ENCODE measurements at places on chromosomes 7 and 10.
A peak's percentile ranks its signal among the peaks of the same experiment; 100 is the strongest.

DNA sequence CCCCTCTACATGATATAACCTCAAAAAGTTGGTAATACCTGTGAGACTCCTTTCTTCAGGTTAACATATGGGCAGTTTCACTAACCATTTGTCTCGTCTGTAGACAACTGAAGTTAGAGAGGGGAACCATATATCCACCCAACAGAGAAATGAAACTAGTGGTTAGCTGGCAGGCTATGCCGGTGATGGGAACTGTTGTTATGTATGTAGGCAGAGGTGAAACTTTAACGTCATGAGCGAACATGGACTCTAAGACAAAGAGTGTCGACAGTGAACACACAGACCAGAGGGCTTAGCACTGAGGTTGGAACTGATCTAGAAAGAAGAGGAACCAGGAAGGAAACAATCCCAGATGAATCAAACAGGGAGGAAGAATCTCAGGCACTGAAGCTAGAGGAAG, 112.4 kb downstream of the ELMO1 start:
- DNase-seq, result no peak

GRCh38 chr10:107341281-107341680, 176.8 kb upstream of the SORCS1 start:
- DNase-seq, result peak; percentile 38

DNA sequence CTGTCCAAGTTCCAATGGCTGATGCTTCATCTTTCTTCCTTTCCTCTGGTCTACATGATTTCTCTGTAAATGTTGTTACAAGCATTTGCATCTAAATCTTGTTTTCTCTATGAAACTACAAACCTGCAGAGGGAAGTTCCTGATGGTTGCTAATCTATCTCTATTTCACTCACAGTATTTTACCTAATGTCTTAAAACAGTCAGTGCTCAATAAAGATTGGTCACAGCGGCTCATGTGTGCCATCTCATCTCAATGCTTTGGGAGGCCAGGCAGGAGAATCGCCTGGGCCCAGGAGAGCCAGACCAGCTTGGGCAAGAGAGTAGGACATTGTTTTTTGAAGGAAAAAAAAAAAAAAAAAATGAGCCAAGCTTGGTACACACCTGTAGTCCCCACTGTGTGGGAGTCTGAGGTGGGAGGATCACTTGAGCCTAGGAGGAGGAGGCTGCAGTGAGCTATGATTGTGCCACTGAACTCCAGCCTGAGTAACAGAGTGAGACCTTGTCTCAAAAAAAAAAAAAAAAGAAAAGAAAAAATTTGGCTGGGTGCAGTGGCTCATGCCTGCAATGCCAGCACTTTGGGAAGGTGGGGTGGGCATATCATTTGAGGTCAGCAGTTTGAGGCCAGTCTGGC, 71.3 kb upstream of the ARMC3 start:
- DNase-seq, result no peak

GRCh38 chr7:107319724-107320228, 150.1 kb upstream of the GPR22 start:
- DNase-seq, result no peak

GRCh38 chr10:130002606-130003005, 38.5 kb upstream of the EBF3 start:
- DNase-seq, result no peak

DNA sequence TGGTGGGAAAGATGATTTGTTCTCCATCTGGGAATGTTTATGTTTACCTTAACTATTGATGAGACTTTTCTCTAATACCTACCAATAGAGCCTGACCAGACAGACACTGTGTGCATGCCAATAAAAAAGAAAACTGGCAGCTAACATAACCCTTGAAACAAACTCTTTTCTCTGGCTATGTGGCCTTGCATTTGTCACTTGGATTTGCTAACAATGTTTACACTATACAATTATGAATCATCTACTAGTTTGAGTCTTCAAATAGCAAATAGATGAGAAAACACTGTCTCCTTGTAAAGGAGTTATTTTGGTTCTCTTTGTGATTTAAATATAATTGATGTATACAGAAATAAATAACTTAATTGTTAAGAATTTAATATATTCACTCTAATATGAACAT, 273.1 kb downstream of the SEMA3D start:
- DNase-seq, result no peak

DNA sequence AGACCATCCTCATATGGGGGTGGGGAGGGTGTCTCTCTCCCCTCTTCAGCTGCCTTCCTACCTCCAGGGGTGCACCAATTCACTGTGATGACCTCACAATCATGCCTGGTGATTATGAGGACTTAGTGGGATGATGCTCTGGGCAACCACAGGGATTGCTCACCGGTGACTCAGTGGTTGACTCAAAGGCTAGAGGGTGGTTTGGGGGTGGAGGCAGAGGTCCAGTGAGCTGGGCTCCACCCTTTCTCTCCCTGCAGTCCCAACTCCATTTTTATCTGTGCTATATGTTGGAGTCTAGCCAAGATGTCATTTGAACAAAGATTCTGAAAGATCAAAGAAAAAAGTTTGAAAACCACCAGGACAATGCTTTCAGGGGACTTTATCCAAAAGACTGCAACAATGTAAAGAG, 286.9 kb downstream of the KCNMA1 start:
- DNase-seq, result peak; percentile 99

GRCh38 chr10:125489731-125490130, 193.2 kb downstream of the TEX36 start:
- no peak for DNase-seq

DNA sequence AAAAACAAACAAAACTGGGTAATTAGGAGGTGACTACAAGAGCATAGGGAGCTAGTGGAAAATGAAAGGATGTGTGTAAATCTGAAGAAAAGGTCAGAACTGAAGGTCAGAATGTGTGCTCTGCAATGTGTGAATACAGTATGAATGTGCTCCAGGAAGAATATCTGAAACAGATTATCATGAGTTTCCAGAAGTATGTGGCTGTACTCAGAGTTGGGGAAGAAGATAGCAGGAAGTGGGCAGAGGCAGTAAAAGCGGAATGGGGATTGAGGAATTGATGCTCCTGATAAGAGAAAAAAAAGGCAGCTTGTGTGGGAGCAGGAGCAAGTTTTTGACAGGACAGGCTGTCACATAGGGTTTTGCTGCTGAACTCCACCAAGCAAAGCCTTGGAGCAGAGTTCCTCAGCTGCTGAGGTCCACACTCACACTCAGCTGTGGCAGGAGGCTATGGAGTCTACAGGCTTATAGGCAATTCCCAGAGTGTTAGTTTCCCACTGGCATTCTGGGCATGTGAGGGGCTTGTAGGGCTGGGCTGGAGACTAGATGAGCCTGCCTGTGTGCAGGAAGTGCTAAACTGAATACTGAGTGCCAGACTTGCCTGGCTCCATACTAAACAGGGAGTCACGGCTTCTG, 22.9 kb downstream of the H2AZ2 start:
- DNase-seq, result no peak

DNA sequence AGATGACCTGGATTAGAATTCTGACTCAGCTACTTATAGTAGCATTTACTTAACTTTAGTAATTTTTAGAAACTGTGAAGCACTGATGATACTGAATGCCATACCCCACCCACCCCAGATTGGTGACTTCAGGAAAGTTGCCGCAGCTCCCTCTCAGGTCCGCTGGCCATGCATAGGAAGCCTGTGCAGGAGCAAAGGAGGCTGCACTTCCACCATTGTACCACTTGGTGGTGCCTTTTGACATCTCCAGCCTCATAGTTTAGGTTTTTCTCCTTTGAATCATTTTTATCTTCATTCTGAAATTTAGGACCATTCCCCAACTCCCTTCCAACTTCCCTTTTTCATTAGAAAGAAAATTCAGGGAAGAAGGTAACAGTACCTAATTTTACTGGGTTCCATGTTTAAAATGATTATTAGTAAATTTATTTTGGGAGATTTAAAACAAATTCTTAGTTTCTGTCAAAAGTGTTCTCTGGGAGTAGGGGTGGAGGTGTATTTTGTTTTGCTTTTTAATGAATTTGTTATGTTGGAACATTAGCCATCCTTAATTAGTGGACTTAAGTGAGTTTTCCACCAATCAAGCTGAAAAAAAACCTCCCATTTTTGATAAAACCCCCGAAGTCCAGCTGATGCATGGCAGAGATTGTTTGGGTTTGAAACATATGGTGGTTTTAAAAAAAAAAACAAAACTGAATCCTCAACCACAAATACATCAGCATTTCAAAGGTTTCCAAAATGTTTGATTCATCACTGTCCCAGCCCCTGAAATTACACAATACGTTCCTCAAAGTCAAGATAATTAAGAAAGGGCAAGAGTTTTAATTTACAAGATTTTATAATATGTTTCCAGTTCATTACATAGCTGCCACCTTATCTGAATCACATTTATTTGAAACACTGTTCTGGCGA, 109.6 kb downstream of the WNT2 start:
- DNase-seq, result peak; percentile 65

DNA sequence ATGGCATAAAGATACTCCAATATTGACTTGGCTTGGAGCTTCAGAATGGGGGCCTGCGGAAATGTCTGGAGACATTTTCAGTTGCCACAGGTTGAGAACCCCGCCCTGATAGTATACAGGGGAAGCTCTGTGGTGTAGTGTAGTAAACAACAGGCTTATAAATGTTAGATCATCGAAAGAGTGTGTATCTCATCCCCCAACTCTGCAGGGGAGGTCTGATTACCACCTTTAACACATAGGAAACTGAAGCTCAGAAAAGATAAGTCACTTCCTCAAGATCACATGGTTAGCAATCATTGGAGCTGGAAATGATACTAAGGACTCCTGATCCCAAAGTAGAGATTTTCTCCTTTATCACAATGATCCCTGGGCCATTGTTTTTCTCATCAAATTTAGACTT, 144.5 kb upstream of the BMPER start:
- DNase-seq, result no peak

DNA sequence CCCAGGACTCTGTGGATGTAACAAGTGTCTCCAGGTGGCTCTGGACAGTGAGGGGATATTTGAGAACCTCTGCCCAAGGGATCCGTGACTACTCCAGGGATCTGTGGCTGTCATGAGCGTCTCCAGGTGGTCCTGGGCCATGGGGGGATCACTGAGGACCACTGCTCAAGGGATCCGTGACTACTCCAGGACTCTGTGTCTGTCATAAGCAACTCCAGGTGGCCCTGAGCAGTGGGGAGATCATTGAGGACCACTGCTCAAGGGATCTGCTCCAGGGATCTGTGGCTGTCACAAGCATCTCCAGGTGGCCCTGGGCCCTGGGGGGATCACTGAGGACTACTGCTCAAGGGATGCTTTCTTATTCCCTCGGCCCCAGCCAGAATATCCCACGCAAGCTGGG, 133.2 kb upstream of the ADARB2 start:
- no peak for DNase-seq

- DNase-seq, result no peak
These were observed 738 bp downstream of the POM121 start for GRCh38 chr7:72925546-72926120.

DNA sequence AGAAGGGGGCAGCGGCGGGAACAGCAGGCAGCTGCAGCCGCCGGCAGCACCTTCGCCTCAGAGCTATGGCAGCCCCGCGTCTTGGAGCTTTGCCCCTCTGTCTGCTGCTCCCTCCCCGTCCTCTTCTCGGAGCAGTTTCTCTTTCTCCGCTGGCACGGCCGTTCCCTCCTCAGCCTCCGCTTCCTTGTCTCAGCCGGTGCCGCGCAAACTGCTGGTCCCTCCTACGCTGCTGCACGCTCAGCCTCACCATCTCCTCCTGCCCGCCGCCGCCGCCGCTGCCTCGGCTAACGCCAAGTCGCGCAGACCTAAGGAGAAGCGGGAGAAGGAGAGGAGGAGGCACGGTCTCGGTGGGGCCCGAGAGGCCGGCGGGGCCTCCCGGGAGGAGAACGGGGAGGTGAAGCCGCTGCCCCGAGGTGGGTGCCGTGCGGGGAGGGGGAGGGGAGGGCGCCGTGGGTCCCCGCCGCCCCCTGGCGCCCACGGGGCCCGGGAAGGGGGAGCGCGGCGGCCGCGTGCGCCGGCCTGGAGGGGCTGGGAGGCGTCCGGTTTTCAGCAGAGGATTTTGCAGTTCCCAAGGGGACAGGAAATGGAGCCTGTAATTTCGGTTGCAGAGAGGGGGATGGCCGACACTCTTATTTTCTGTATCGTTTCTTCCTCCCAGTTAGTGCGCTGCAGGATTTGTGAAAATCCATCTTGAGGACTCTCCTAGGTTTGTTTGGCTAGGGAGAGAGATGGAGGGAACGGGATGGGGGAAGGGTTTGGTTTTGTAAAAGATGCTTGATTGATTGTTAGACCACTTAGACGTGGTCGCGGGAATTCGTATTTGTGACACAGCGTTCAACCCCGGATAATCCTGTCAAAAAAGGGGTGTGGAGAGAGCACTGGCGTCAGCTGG, 630 bp downstream of the RSBN1L start:
- peak; percentile 66 for DNase-seq

DNA sequence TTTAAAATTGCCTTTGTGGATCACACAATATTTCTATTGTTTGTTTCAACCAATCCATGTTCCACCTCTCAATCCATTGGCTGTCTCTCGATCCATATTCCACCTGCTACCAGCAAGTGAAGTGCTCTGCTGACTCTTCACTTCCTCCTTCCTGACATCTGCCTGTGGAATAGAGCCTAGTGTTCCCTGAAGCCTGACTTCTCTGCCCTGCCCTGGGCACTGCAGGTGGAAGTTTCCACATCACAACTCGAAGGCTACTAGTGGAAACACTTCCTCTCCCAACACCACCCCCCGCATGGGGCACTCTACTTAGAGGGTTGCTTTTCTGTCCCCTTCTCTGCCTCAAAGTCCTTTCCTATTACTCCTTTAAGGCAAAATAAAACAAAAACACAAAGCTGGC, 563.8 kb upstream of the IGFBP3 start:
- DNase-seq, result peak; percentile 72

GRCh38 chr7:101671371-101672356, 42.6 kb upstream of the MYL10 start:
- DNase-seq, result no peak

DNA sequence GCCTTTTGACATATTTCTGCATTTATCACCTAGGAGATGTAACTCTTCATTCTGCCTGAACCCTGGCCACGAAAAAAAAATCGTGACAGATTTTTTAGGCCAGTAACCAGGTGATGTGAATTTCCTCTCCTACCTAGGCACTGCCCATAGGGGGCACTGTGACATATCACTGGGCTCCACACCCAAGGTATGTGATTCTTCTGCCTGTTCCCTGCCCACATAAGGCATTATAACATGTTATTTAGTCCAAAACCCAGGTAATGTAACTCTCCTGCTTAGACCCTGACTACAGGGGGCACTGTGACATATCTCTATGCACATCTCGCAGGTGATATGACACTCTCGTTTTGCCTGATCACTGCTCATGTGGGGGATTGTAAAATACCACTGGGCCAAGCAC, 29.5 kb upstream of the ZNF107 start:
- no peak for DNase-seq

DNA sequence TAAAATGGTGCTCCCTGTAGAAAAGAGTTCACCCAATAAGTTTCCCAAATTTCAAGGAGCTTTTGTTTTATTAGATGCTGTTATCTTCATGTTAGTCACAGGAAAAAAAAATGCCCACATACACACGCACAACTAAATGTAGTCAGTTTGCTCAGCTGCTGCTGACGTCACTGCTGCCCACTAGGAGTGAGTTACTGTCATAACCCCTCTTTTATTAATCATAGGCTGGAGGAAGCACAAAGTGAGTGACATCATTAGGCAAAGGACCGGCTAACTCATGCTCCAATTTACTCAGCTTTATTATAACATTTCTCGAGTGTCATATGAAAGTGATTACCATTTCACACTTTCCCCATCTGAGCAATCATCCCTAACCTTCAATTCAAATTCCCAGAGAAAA, 6.7 kb upstream of the INHBA start:
- peak; percentile 60 for DNase-seq

Measured in kidney tubule cell (primary cell).